H9 (cell line): ENCODE measurements at places on chromosomes 1 and 21. TPM values are rescaled to one million over a fixed set of nuclear protein-coding genes. Genes with fewer than 3 reads are reported as not detected.

The KCNK1 gene
- 9.3 and 9.9 TPM in 2 replicates for total RNA-seq

- no peaks in the 10 kb centered on the region for H3K36me3 ChIP-seq
- H3K4me1 ChIP-seq: no peaks in the 10 kb centered on the region
Observed at GRCh38 chr1:222750651-222751050, 13.6 kb downstream of the FAM177B start.

GRCh38 chr1:206446688-206447421 lies 23.4 kb upstream of the IKBKE start:
- no peak for DNase-seq
- no peak overlapping the region for H3K27ac ChIP-seq
- H3K4me3 ChIP-seq: no peak overlapping the region

The TBX15 gene
- 0.07 TPM in 1 of 2 replicates, not detected in the other for total RNA-seq

The CRP gene
- not detected in 2 replicates for total RNA-seq
